ENCODE measurements at places on chromosomes 3 and 15. TPM values are rescaled to one million over a fixed set of nuclear protein-coding genes. Genes with fewer than 3 reads are reported as not detected.

The GALNT15 gene
- polyA plus RNA-seq: 11.0 TPM

The TMOD3 gene
- 7.4 TPM for polyA plus RNA-seq

The SCN11A gene
- not detected for polyA plus RNA-seq

The PCSK6 gene
- polyA plus RNA-seq: not detected

The RTP1 gene
- polyA plus RNA-seq: not detected

The IL5RA gene
- not detected for polyA plus RNA-seq

The SYNM gene
- polyA plus RNA-seq: 1.9 TPM

The SLC9C1 gene
- not detected for polyA plus RNA-seq

The CLDN16 gene
- 0.22 TPM for polyA plus RNA-seq

The MYRIP gene
- polyA plus RNA-seq: not detected

All from IMR-90 (cell line).